ENCODE measurements at places on chromosomes 5 and 9.

- DNase-seq, result no peak
These were observed 2.4 kb downstream of the ELL2 start for GRCh38 chr5:95959051-95959887.

- DNase-seq, result no peak
These were observed 19.0 kb downstream of the PTCH1 start for GRCh38 chr9:95497772-95498171.

GRCh38 chr5:36073595-36074216 is 7.0 kb upstream of the UGT3A2 start:
- DNase-seq, result no peak

DNA sequence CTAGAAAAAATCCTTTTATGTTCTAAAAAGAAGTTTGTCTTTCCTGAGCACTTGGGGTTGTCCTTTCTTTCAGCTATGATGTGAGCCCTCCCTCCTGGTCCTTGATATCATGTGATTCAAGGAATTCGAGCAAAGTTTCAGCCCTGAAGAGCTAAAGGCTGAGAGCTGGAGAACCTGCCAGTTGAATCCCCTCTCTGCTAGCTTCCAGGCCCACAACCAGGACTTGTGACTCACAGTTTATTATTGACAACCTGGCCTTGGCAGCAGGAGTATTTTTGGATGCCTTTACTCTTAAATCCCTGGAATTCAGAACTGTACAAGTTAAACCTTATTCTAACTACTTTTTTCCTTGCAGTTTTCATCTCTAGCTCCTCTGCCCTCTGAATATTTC is 182.8 kb downstream of the SPOCK1 start:
- no peak for DNase-seq

- DNase-seq, result peak; percentile 93
These were observed 438 bp downstream of the SOX30 start for GRCh38 chr5:157651623-157652376.

DNA sequence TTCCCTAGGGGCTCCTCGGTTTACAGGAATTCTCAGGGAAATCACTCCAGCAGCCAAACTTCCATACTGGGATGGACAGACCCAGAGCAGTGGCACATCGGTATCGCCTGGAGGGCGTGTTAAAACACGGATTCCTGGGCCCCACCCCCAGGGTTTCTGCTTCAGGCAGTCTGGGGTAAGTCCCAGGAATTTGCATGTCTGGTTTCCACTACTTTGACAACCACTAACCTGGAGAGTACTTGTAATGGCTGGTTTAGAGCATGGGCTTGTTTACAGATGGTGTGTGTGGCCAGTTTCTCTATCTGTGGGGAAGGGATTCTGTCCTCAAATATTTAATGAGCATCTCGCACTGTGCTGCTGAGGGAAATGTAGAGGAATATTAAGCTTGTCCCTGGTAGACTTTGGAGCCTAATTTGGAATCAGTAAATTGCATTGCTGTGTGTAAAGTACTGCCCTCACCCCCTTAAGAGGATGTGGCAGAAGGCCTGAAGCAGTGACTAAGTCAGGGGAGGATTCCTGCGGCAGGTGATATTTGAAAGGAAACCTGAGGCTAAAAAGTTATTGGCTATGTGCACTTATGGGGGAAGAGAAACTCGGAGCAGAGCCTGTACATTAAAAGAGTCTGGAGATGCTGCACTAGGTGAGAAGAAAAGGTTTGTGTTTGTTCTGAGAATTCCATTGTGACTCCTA is 18.6 kb upstream of the TJP2 start:
- DNase-seq, result no peak

DNA sequence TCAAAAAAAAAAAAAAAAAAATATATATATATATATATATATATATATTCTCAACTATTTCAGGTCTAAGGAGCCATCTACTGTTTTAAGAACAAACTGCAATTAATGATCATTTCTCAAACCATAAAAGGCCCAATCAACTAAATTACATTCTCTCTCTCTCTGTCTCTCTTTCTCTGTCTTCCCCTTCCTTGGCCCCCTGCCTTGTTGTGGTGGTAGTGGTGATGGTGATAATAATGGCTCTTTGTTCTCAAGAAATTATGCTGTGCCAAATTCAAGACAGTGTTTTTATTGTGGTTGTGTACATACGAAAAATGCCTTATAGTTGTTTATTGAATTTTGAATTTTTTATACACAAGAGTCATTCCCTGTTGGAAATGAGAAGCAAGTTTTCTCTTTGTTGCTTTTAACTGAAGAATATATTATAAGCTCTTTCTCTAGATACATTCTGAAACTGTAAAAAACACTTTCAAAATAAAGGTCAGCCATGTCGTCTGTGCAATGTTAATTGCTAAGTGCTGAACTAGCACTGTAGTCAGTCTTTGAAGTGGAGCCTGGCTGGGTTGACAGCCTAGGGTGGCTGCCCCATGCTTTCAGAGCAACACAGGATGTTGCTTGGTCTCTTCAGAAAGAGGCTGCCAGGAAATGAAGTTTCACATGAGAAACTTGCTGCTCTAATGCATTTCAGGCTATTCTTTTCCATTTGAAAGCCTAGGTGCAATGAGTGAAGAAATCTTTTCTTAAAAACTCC is 96.0 kb downstream of the HINT1 start:
- DNase-seq, result peak; percentile 78

DNA sequence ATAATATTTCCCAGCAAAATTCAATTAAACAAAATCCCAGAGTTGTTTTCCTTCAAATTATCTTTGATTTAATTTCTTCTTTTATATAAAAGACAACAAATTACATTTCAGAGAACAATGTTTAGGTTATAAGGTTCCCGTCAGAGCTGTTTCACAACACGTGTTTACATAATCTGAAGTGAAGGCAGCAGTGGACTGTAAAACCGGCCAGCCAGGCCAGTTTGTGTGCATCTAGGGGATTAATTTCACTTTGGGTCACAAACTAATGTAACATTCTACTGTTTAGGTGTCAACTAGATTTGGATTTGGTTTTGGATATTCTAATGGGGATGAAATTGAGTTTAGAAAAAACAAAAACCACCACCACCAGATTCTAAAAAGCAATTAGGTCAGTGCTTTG is 86.5 kb upstream of the PLPP1 start:
- no peak for DNase-seq

- DNase-seq, result peak; percentile 64
These were observed 12.9 kb upstream of the ACTBL2 start for GRCh38 chr5:57495285-57496086.

DNA sequence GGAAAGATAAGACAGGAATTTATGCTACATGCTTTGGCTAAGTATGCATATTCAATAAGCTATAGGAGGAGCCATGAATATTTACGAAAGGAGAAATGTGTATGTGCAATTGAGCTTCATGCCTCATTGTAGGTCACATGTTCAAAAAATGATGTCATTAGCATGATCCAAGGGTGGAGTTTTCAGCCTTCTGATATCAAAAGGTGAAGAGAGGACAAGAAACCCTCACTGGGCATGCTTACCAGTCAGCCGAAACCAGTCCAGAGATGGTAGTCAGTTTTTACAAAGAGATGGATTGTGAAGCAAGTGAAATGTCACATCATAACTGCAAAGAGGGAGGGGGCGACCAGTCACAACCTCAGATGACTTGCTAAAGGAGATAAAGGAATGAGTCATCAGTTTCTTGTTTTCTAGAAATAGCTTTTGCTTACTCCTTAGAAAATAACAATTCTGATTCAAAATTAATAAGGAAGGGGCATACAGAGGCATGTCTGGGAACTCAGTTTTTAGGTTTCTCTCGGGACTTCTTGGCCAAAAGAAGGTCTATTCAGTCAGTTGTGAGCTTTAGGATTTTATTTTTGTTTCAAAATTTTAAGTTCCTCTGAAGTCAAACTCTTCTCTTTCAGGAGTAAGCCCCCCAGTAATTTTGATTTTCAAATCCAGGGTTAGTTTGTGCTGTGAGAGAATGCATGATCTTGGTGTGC is 1067.8 kb upstream of the EDIL3 start:
- no peak for DNase-seq

DNA sequence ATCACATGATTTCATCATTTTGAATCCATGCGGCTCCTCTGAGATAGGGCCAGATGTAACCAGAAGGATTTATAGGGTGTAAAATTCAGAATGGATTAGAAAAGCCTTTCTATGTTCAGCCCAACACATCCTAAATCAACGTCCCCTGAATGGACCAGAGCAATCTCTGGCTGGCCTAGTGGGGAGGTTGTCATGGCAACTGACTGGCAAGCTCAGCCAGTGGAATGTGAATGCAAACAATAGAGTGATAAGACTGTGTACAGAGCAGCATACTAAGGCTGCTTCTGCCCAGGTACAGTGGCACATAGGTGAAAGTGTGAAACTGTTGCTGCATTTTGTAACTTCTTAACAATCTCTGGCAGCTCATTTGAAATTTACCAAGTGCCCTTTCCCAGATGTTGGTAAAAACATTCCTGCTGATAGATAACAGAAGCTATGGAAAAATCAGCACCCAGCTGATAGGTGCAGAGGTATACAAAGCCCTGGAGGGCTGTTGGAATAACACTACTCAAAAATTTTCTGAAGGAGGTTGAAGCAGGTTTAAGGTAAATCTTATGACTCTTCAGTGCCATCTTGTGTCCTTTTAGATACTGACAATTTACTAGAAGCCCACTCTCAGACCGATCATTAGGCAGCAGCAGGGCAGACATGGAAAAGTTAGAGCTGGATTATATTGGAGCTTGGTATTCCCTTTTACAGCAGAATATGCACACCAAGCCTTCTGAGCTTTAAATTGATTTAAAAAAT is 267.2 kb downstream of the RAB3C start:
- no peak for DNase-seq

GRCh38 chr9:3214741-3215140 is 311.1 kb downstream of the RFX3 start:
- DNase-seq, result no peak

GRCh38 chr5:172680921-172681320 is 39.9 kb downstream of the NEURL1B start:
- no peak for DNase-seq

- DNase-seq, result no peak
These were observed 20.6 kb downstream of the FAM78A start for GRCh38 chr9:131255676-131256197.

- DNase-seq, result no peak
These were observed 155.3 kb upstream of the ANKRD55 start for GRCh38 chr5:56388229-56388985.

GRCh38 chr5:180684623-180685161 is 35.3 kb upstream of the FLT4 start:
- DNase-seq, result no peak

DNA sequence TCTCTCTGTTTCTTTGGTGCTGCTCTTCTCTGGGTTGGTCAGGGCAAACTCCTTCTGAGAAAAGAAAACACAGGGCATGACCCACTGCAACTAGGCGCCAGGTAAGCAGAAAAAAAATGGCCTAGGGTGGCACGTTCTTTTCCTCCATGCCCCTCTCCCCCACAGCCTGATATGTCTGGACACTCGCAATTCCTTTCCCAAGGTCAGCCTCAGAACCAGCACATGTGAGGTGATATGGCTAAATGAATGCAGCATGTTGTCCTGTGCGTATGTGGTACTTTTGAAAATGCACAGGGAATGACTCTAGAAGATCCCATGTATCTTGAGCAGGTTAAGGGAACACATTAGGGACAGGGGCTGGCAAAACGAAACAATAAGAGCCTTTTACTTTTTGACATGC is 77.0 kb downstream of the SIL1 start:
- DNase-seq, result no peak

DNA sequence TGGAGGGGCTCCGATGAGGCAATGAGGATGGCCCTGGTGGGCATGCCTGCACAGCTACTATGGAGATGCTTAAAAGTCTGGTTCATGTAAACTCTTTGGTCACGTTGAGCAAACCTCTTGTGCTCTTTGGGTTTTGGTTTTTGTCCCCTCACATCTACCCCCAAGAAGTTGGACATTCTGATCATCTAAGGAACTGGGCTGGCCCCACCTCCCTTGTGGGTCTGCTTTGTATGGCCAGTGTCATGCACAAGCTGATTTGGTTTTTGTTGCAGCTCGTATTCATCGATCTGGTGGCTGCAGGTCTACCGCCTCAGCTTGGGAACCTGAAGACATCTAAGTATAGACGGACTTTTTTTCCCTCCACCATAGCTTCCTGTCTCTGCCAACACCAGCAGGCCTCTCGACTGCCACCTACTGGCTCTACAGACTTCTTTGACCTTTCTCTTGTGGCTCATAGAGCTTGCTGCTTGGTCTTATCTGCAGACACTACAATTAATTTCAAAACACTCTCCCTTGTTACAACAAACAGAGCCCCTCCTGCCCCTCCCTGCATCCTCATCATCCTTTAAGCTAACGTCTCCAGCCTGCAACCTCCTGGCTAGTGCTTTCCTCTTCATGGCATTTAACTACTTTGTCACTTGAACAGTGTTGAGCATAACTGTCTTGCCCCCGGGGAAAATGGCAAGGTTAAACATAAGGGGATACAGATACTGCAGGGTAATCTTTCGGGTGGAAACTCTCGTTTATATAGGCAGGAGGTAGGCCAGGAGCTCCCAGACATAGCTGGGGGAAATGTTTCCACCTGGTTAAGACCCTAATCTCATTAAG is 34.5 kb downstream of the TSTD2 start:
- DNase-seq, result peak; percentile 81

DNA sequence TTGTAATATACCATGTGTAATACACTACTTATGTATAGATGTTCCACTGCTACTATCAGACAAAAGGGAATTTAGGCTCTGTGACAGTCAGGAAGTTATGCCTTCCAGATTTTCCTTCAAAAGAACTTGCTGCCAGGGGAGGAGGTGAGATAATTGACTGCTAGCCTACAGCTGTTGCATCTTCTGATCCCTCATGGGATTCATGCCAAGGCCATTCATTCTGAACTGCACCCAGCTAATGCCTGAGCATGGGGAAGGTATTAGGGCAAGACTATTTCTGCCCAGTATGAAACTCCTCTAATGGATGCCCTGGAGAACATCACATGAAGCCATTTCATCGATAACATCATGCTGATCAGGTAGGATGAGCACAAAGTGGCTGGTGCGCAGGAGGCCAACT is 746.5 kb upstream of the ZNF608 start:
- no peak for DNase-seq

DNA sequence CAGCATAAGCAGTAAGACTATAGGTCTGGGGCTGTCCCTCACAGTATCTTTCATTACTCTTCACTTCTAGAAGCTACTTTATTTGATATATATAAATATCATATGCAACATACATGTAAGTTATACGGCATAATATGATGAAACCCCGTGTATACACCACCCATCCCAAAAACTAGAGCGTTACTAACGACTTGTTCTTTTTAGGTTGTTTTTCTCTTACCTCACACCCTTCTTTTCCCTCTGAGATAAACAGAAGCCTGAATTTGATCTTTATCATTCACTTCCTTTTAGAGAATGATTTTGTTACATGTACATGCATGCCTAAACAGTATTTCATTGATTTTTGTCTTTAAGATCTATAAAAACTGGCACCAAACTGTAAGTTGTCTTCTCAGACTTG is 3.7 kb downstream of the TRMO start:
- no peak for DNase-seq

DNA sequence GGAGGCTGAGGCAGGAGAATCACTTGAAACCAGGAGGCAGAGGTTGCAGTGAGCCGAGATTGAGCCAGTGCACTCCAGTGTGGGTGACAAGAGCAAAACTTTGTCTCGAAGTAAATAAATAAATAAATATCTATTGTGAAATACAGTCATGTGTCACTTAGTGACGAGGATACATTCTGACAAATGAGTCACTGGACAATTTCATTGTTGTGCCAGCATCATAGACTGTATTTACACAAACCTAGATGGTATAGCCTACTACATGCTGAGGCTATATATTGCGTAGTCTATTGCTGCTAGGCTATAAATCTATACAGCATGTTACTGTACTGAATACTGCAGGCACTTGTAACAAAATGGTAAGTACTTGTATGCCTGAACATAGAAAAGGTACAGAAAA is 61.1 kb upstream of the CCL21 start:
- DNase-seq, result no peak
